Stimulated activated CD4-positive, alpha-beta T cell treated with anti-CD3 and anti-CD28 coated beads, TNF-alpha, amount 100 ng/mL, for 24 hours (primary cell): ENCODE measurements at places on chromosomes 2 and 18.
A peak's percentile ranks its signal among the peaks of the same experiment; 100 is the strongest.

DNA sequence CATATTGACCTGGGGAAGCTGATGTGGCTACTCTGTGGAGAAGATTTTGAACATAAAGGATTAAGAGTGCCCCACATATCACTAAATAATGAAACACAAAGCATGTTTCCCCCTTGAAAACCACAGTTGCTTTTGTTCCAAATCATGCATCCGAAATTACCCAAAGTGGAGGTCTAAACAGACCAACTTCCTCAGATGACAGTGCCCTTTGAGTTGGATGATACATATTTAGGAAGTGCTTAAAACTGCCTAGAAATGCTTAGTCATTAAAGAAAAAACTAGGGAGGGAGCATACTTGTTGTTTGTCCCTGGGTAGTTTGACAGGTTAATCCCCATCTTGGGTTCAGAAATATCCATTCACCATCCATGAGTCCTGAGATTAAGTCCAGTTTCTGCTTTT lies 1070.3 kb downstream of the SUCLG1 start:
- DNase-seq: no peak

- no peak for DNase-seq
These were observed 242.1 kb upstream of the RGPD4 start for GRCh38 chr2:107584577-107584976.

DNA sequence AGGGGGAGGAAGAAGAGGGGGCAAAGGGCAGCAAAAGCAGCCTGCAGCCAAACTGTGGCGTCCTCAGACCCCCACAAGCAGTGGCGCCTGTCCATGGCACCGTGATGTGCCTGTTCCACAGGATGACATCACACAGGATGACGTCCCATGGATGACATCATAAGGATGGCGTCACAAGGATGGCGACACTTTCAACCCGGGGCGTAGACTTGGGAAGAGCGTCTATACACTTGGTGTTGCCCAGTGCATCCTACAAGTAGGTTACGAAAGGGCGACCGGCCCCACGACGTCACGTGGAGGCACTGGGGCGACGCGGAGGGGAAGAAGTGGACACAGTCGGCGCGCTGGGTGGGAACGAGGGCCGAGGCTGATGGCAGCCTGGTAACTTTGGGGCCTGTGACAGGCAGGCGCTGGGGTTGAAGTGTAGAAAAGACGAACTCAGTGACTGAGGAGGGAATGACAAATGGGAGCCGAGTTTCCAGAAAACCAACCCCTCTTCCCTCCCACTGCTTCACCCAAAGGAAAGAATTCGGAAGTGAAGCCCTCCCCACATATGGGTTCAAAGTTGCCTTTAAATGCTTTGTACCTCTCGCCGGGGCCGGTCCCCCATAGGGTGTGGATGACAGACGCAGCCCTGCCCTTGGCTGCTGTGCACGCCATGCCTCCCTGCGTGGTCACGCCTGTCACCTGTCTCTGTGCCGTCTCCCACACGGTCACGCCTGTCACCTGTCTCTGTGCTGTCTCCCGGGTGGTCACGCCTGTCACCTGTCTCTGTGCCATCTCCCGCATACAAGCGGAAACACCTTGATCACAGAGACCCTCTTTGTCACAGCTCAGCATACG lies 13.4 kb upstream of the KCNG2 start:
- no peak for DNase-seq

- DNase-seq: no peak
These were observed 900.7 kb upstream of the SOX11 start for GRCh38 chr2:4791488-4791887.

GRCh38 chr2:54524226-54524991 lies 68.3 kb downstream of the SPTBN1 start:
- peak; percentile 6 for DNase-seq

DNA sequence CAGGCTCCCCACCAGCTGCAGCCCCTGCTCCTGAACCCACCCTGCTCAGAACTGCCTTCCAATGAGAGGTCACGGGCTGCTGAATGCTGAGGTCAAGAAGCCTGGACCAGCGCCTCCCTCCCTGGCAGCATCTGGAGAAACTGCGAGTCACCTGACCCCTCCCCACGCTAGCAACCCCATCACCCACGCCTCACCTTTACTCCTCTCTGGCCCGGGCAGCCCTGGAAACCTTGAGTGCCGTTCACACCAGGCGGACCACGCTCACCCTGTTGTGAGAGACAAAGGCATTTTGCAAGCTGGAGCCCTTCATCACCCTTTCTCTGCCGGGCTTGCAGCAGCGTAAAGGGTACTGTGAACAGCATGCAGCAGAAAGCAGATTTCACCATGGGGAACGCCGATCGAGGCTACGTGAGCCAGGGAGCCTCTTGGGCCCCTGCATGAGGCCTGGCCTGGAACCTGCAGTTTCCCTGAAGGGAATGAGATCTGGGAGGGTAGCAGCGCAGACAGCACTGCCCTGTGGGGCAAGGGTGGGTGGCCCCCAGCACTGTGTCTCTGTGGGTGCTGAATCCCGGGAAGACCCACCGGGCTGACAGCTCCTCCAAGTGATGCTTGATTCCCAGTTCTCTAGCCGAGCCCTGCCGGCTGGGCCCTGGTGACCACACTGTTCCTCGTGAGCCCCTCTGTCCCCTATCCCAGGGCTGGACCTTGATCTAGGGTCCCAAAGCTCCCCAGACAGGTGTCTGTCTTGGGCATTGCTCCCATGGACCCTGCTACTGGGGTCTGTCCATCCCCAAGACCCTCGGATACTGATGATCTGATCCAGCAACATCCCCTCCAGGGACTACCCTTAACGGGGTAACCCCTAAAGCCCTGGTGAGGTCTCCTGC lies 53.8 kb downstream of the COL6A3 start:
- no peak for DNase-seq

GRCh38 chr18:2994603-2995432 lies 18.1 kb downstream of the LPIN2 start:
- DNase-seq: peak; percentile 49

- no peak for DNase-seq
These were observed 33.1 kb downstream of the LRRFIP1 start for GRCh38 chr2:237660381-237660900.

DNA sequence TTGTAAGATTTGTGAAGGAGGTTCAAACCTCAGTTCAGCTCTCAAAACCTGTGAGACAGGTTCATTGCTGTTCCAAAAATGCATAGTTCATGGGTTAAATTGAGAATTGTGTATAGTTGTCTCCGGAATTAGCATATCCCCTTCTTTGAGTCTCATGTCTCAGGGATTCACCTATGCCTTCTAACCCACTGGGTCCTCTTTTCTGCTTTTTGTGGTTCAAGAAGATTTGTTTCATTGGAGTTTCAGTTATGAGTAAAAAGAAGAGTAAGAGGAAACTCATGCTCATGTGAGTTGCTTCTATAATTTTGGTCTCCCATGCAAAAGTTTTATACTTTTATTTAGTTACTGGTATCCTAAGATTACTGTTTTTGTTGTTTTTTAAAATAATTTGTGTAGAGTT lies 1219.8 kb upstream of the ZEB2 start:
- no peak for DNase-seq

- DNase-seq: no peak
These were observed 26.1 kb upstream of the SEMA4C start for GRCh38 chr2:96895746-96896651.

DNA sequence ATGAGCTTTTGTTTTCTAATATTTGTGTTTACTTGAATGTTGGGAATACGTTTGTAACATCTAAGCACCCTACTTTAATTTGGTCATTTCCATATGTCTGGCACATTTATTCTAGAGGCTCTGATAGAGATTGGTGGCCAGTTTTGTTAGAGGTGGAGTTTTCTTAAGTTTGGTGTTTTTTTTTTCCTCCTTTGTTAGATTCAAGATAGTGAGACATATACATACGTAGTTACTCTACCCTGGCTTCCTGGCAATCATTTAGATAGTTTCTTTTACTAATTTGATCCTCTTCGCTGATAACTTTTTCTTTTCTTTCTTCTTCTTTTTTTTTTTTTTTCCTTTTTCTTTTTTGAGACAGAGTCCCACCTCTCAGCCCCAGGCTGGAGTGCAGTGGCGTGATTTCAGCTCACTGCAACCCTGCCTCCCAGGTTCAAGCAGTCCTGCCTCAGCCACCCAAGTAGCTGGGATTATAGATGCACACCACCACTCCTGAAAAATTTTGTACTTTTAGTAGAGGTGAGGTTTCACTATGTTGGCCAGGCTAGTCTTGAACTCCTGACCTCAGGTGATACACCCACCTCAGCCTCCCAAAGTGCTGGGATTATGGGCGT lies 26.6 kb downstream of the SMCHD1 start:
- no peak for DNase-seq

- no peak for DNase-seq
These were observed 26.5 kb upstream of the RFX8 start for GRCh38 chr2:101501443-101501842.

DNA sequence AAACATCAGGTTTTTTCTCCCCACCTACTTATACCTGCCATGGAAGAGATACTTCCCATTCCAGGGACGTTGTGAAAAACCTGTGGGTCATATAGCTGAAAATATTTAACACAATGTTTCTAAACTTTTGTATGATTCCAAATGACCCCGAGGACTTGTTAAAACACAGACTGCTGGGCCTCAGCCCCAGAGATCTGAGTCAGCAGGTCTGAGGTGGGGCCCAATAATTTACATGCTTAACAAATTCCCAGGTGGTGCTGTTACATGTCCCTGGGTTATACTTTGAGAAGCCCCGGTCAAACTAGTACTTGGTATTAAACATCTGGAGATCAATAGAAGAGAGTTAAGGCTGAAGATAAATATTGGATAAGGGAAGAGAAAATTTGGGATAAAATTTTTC lies 71.4 kb upstream of the FRZB start:
- DNase-seq: no peak

DNA sequence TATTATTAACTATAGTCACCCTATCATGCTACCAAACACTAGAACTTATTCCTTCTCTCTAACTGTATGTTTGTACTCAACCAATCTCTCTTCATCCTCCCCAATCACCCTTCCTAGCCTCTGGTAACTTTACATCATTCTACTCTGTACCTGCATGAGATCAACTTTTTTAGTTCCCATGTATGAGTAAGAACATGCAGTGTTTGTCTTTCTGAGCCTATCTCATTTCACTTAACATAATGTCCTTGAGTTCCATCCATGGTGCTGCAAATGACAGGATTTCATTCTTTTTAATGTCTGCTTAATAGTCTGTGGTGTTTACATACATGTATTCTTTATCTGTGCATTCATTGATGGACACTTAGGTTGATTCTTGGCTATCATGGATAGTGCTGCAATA lies 108.9 kb upstream of the RFX8 start:
- no peak for DNase-seq

DNA sequence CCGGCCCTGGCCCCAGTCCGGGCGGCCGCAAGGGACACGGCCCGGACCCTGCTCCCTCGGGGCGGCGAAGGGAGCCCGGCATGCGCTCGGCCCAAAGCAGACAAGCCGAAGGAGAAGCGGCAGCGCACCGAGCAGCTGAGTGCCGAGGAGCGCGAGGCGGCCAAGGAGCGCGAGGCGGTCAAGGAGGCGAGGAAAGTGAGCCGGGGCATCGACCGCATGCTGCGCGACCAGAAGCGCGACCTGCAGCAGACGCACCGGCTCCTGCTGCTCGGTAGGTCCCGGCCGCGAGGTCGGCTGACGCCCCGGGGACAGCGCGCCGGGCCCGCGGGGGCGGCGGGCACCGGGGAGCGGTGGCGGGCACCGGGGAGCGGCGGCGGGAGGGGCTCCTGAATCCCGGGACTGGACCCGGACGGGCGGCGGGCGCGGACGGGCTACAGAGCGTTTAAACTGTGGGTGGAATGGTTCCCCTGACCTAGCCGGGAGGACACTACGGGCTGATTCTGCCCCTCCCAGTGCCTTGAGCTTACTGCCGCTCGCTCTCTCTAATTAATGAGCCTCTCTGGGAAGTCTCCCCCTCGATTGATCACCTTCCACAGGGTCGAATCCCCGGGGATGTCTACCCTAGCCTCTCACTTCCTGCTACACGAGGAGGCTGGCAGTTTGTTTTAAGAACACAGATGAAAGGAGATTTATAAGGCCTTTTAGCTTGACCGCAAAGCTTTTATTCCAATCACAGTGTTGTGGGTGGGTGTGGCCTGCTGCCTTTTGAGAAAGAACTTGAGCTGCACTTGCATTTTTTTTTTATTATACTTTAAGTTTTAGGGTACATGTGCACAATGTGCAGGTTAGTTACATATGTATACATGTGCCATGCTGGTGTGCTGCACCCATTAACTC lies 853 bp downstream of the GNAL start:
- no peak for DNase-seq

DNA sequence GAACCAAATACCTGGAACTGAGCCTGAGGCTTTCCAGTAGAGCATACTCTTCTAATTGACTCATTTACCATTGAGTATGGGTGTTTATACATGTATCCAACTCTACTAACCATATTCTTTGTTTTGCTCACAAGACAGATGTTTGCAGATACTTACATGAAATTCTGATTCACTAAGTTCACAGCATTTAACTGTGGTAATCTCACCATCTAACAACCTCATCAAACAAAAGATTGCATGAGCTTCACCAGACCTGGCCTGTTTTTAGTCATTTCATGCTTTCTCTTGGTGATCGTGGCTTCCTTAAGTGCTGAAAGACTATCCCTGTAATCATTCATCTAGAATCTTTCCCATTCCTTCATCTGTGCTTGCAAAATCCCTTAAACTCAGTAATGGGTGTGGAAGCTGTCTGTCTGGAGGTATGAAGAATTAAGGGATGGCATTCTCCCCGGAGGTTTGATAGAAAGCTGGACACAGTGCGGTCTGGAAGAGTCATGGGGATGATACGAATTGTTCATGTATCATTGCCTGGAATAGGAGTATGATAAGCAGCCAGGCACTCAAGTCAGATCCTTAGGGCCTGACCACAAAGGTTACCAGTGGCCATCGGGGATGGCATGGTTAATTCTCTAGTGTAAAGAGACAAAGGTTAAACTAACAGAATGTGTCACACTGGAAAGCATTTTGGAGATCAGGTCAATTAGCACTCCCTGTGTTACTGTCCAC lies 42.0 kb upstream of the IL1R1 start:
- no peak for DNase-seq

DNA sequence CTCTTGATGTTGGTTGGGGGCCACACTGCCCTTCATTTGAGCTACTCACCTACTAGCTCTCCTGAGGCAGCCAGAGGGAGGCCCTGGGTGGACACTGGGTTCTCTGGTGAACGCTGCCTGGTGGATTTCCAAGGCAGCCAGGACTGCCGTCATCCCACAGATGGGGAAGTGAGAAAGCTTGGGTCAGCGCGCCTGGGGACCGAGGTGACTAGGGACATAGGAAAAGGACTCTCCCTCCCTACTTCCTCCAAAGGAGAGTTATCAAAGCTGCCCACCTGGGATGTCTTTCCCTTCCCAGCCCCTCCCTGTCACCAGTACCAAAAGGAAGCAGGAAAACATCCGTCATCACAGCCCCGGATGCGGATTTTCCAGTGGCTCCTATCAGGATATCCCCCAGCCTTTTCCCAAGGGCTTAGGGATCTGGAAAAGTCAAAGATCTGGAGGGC lies 3.8 kb upstream of the SEMA4C start:
- no peak for DNase-seq

GRCh38 chr2:233820774-233821105 lies 33.6 kb downstream of the HJURP start:
- DNase-seq: no peak
